ENCODE measurements at places on chromosomes 7 and 10.

DNA sequence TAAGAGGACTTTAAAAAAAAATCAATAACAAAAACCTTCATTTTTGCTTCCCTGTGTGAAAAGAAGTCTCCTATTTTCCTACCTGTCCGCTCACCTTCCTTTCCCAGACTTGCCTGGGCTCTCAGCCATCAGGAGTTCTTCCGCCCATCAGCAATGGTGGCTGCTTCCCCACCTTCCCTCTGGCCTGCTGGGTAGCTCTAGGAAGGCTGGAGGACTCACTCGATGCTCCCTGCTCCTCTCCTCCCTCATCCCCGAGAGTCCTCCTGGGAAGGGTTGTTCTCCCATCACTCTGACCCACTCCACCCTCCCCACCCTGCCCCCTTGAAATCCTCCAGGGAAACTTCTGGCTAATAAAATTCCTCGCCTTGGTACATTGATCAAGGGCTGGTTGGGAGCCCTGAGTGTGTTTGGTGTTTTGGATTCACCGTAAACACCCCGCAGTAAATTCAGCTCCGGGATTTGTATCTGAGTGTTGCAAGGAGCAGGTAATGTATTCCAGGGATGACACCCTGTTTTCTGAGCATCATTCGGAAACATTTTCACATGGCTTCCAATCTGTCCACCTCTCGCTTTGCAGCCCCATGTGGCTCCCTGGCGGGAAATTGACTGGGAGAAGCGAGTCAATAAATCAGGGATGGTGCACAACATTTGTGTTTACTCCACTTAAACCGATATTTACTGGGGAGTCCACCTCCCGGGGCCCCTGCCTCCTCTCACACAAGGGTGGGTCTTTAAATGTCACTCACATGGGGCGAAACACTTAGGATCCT lies 126.4 kb upstream of the SDK1 start:
- DNase-seq = no peak

DNA sequence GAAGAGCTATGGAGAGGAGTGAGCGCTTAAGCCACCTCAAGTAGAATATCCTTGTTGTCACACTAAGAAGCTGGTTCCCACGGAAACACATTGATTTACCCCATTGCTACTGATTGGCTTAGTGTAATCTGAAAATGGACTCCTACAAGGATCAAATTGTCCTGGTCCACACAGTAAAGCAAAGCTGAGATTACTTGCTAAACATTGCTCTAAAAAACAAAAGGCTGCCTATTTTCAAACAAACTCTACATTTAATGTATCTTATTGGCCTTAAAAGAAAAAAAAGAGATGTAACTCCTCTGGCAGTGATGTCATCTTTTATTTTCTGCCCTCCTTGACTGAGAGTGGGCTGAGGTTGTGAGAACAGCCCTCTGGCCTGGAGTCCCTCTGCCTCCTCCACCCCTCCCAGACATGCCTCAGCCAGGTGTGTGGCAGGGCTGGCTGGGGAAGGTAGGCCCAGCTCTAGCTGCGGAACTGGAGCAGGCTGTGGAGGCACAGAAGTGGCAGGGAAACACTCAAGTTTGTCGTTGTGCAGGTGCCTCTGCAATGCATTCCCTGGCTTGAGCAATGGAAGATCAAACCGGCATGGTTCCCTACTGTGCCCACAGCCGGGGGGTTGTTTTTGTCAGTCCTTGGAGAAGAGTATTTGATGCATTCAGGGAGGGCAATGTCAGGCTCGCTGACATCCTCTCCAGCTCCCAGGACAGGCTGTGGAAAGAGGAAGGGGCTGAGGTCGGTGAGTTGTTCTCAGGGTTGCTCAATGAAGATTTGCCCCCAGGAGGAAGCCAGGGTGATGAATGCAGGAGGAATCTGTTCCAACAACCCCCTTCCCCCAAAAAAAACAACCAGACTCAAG lies 9.1 kb downstream of the KLF6 start:
- DNase-seq = no peak

GRCh38 chr10:89122433-89123051 lies 84.6 kb downstream of the CH25H start:
- no peak for DNase-seq

DNA sequence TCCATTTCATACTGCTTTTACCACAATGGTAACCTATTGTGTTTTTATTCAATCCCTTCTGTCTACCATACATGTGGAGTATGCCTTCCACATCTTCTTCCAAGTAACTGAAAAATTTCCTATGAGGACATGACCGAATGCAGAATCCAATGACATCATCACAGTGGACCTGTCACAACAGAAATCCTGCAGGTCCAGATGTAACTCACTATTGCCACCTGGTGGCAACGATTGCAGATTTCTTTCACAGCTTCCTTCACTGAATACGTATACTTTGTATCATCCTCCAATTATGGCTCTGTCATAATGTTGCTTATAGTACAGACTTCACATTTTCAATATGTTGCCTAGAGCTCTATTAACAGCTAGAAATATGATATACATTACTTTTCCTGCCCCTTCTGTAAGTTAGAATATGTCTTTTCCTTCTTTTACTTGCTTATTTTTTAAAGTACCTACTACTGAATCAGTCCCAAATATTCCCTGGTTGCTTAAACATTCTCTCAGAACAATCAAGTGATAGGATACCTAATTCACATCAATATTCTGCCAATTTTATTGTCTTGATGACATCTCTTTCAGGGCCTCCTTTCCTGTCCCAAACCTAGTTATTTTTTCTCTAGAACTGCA lies 45.4 kb downstream of the SLC13A1 start:
- DNase-seq = peak; percentile 81

Data from K562 (cell line).